ENCODE measurements at places on chromosomes 3 and 15. TPM values are rescaled to one million over a fixed set of nuclear protein-coding genes. Genes with fewer than 3 reads are reported as not detected.

GRCh38 chr15:44482090-44482489, 54.7 kb downstream of the CTDSPL2 start:
- DNase-seq = no peak

- DNase-seq = no peak
Observed at GRCh38 chr3:123120573-123120972, 53.7 kb downstream of the PDIA5 start.

DNA sequence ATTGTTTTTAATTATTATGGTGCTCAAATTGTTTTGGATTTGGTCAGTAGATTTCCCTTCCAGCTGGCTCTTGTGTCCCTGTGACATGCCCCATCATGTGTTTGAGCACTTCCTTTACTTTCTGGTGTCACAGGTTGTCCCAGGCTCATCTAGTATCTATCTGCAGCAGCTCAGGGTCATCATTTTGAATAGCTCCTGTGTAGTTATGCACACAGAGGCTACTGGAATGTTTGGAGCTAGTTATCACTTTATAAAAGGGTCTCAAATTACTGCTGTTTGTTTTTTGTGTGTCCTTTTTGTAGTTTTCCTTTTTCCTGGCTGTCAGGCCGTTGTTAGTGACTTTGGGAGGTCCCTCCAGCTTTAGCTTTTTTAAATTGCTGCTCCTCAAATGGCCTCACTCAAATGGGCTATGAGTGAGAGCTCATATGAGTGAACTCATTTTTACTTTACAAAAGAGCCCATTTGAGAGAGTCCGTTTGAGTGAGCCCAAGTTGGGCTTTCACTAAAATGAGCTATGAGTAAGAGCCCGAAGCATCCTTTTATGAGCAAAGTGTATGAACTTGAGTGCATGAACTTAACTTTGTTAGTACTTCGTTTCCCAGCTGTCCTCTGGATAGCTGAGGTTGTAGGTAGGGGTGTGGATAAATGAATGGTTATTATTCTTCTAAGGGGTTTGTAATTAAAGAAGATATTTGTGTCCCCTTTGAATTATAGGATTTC, 43.8 kb downstream of the SQOR start:
- no peak for DNase-seq

- DNase-seq = no peak
Observed at GRCh38 chr15:85475317-85475701, 94.9 kb downstream of the AKAP13 start.

DNA sequence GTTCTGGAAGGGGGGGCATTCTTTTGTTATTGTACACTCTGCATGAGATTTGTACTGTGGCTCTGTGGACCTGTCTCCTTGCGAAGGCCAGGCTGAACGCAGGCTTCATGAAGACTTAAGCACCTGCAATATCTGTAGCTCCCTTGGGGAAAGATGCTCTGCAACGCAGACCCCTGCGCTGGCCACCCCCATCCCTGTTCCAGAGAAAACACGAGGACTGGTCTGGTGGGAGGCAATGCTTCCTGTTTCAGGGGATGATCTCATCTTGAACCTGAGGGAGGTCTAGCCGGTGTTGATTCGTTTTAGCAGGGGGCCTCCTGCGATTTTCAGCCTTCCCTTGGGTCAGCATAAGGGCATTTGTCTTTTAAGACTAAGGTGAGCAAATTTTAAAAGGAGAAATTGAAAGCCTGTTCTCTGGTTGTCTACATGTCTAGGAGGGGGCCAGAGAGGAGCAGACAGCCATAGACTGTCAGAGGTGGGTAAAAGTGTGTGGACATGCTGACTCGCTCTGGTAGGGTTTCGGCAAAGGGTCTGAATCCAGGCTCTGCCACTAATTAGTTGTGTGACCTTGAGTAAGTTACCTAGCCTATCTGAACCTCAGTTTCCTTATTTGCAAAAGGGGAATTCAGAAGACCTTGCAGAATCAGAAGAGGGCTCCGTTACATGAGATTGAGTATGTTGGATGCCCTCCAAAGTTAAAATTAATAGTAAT, 80.9 kb upstream of the RASGRF1 start:
- no peak for DNase-seq

DAPK2 gene
- 2.0 TPM for total RNA-seq
